NCI-H187 (cell line): ENCODE measurements at places on chromosomes 13 and 19.

DNA sequence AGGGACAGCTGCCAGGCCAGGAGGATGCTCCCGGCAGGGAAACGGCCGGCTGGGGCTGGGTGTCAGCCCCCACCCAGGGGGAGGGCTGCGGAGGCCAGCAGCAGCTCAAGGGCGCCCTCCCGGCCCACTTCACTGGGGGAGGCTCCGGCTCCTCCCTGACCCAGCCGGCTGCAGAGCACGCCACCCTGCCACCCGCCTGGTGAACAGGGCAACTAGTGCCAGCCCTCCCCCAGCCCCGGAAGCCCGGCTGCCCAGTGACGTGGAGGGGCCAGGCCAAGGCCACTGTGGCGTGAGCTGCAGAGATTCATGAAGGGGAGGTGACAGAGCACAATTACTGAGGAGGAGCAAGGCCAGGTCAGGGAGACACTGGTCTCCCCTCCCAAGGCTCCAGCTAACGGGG, 14.7 kb downstream of the REXO1 start:
- no peak for DNase-seq

- DNase-seq = no peak
Measured at GRCh38 chr19:46841458-46842083, 9.1 kb downstream of the AP2S1 start.

GRCh38 chr19:48630296-48631063, 6.7 kb downstream of the DBP start:
- no peak for DNase-seq

GRCh38 chr13:94431574-94431973, 47.9 kb downstream of the DCT start:
- DNase-seq = no peak

- DNase-seq = no peak
Measured at GRCh38 chr13:30824651-30825050, 81.4 kb upstream of the MEDAG start.

- DNase-seq = peak; percentile 59
Measured at GRCh38 chr13:99086267-99087097, 108.6 kb upstream of the DOCK9 start.

DNA sequence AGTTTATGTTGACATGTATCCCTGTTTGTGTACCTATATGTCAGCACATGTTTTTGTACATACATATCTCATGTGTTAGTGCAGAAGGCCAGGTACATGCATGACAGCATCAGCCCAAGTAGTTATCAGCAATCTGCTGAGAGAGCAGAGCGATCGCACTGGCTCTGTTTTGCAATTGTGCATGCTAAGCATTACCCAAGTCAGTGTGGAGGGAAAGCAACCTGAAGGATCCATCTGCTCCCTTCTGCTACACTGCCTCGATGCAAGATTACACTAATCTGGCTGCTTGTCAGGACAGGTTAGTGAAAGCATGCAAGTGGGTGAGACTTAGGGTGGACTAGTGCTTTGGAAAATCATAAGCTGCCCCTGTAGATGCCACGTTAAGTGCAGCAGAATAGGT, 211.8 kb downstream of the PCCA start:
- no peak for DNase-seq

DNA sequence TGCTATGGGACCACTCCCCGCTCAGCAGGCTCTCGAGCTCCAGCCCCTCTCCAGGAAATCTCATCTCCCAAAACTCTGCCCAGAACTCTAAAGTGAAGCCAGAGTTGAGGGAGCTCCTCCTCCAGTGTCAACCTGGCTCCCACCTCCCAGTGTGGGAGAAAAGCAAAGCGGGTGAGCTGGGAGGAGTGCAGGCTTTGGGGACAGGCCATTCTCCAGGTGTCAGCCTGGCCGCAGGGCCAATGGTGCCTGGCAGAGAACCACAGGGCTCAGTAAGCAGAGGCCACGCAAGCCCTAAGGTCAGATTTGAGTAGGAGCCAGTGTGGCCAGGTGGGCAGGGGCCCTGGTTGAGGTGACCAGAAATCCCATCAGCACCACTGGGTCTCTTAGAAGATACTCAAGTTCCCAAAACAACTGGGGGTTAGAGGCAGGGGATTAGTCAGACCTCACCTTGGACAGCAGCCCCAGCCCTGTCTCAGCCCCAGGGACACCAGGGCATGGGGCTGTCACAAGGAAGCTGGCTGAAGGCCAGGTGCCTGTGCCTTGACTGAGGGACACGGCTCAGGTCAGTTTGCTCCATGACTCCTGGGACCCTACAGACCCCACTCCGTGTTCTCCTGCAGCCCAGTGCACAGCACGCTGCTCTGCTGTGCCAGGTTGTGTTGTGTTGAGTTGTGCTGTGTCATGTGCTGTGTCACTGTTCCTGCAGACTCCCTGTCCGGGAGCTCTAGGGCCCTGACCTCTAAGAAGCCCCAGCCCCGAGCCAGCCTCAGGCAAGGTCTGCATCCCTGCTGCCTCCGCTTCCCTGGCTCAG, 2.8 kb upstream of the ZNF181 start:
- no peak for DNase-seq

GRCh38 chr19:55464662-55465054, at the start of gene C19orf85:
C19orf85 (minus strand) TSS chr19:55464751; CDS start chr19:55464554, 197 bp downstream.
- DNase-seq = no peak

- DNase-seq = no peak
Measured at GRCh38 chr19:28987177-28987576, 225.8 kb downstream of the UQCRFS1 start.
